RWPE2 (cell line): ENCODE measurements at places on chromosomes 3 and 15.

GRCh38 chr3:126380011-126380768, 14.5 kb upstream of the CFAP100 start:
- no peak overlapping the region for H3K27ac ChIP-seq
- H3K4me1 ChIP-seq = no peaks in the 10 kb centered on the region
- DNase-seq = no peak
- H3K4me3 ChIP-seq = no peak overlapping the region
- no peaks in the 10 kb centered on the region for H3K27me3 ChIP-seq
- no peaks in the 10 kb centered on the region for H3K36me3 ChIP-seq

GRCh38 chr3:57019057-57019456, 41.4 kb upstream of the SPATA12 start:
- no peak for DNase-seq
- peaks cover 23% of the 10 kb centered on the region for H3K4me1 ChIP-seq
- no peaks in the 10 kb centered on the region for H3K27me3 ChIP-seq
- no peaks in the 10 kb centered on the region for H3K36me3 ChIP-seq
- H3K27ac ChIP-seq = no peak overlapping the region

GRCh38 chr3:124858275-124858674, 28.9 kb downstream of the ITGB5 start:
- peaks cover 35% of the 10 kb centered on the region for H3K36me3 ChIP-seq
- no peak overlapping the region for H3K27ac ChIP-seq
- H3K4me1 ChIP-seq = peaks cover 24% of the 10 kb centered on the region
- no peak for DNase-seq
- H3K27me3 ChIP-seq = no peaks in the 10 kb centered on the region
- H3K4me3 ChIP-seq = no peak overlapping the region

- H3K27me3 ChIP-seq = no peaks in the 10 kb centered on the region
- no peak overlapping the region for H3K4me3 ChIP-seq
- peaks cover 81% of the 10 kb centered on the region for H3K36me3 ChIP-seq
- no peaks in the 10 kb centered on the region for H3K4me1 ChIP-seq
Measured at GRCh38 chr15:84797801-84798200, 19.4 kb upstream of the ALPK3 start.

DNA sequence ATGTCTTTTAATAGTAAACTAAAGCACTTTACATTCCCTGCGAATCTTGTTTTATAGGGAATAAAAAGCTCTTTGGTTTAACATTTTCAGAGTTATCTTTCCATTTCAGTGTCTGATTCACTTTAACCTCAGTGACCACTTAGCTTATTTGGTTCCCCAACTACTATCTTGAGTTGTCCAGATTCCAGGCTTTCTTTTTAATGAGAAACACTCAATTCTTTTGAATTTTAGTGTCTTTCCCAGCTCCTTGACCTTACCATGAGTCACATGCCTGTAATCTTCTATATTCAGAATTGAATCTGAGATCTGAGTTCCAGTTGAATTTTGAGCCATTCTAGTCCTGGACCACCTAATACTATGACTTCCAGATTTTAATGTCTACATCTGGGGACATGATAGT, 144.4 kb downstream of the KCNAB1 start:
- DNase-seq = no peak
- H3K27ac ChIP-seq = no peak overlapping the region
- no peaks in the 10 kb centered on the region for H3K4me1 ChIP-seq
- no peaks in the 10 kb centered on the region for H3K27me3 ChIP-seq
- no peaks in the 10 kb centered on the region for H3K36me3 ChIP-seq

DNA sequence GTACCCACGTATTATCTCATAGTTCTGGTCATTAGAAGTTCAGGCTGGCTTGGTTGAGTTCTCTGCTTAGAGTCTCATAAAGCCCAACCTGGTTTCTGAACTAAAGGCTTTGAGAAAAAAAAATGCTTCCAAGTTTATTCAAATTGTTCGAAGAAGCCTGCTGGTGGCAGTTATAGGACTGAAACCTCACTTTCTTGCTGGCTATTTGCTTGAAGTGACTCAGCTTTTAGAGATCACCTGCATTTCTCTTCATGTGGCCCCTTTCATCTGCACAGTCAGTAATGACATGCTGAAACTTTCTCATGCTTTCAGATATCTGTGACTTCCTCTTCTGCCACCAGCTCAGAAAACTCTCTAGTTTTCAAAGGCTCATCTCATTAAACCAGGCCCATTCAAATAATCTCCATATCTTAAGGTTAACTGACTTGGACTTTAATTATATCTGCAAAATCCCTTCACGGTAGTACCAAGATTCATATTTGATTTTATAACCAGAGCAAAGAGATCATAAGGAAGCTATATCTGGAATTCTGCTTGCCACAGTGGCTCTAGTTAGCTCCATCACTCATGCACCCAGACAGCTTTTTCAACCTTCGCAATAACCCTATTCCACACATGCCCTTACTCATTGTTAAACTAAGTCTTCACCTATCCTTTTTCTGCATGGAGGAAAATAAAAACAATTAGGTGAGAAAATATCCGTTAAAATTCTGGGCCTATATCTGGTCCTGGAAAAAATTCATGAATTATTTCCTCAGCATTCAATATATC, 433.8 kb upstream of the CBLB start:
- H3K4me3 ChIP-seq = no peak overlapping the region
- H3K4me1 ChIP-seq = no peaks in the 10 kb centered on the region
- H3K27me3 ChIP-seq = no peaks in the 10 kb centered on the region

DNA sequence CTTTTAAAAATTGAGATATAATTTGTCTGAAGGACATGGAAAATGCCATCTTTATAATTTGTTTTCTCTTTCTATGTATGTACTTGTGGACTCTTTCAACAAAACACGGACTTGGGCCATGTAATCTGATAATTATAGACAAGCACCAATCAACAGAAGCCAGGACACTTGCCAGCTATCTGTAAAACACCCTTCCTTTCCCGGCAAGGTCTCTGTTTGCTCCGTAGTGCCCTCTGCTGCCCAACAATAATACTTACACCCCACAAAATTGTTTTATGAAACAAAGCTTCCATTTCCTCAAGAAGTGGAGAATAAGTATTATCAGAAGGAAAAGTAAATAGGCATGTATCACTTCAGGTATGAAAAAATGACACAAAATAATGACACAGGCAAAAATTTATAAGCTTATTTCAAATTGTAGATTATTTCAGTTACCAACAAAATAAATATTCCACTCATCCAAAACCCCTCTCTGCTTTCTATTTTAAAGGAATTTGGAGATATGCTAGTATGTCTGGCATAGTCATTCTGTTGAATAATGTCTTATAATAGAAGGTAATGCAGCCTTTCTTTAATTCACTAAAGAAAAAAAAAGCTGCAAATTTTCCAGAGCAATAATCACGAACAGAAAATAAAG, 32.8 kb downstream of the MYH15 start:
- DNase-seq = no peak
- H3K36me3 ChIP-seq = no peaks in the 10 kb centered on the region
- H3K27me3 ChIP-seq = no peaks in the 10 kb centered on the region
- H3K27ac ChIP-seq = no peak overlapping the region

GRCh38 chr15:77266708-77267386, 153.1 kb downstream of the PEAK1 start:
- DNase-seq = no peak
- H3K27me3 ChIP-seq = no peaks in the 10 kb centered on the region
- no peak overlapping the region for H3K4me3 ChIP-seq
- no peaks in the 10 kb centered on the region for H3K4me1 ChIP-seq

- peaks cover 79% of the 10 kb centered on the region for H3K36me3 ChIP-seq
- no peak overlapping the region for H3K4me3 ChIP-seq
- DNase-seq = no peak
- H3K27me3 ChIP-seq = no peaks in the 10 kb centered on the region
Measured at GRCh38 chr3:170089862-170090600, 52.2 kb downstream of the GPR160 start.

GRCh38 chr15:53307952-53308624, 451.4 kb downstream of the WDR72 start:
- no peak for DNase-seq
- no peak overlapping the region for H3K27ac ChIP-seq
- no peaks in the 10 kb centered on the region for H3K36me3 ChIP-seq
- no peaks in the 10 kb centered on the region for H3K4me1 ChIP-seq
- H3K27me3 ChIP-seq = no peaks in the 10 kb centered on the region
